ENCODE measurements at places on chromosomes 12 and 14.
A peak's percentile ranks its signal among the peaks of the same experiment; 100 is the strongest.

DNA sequence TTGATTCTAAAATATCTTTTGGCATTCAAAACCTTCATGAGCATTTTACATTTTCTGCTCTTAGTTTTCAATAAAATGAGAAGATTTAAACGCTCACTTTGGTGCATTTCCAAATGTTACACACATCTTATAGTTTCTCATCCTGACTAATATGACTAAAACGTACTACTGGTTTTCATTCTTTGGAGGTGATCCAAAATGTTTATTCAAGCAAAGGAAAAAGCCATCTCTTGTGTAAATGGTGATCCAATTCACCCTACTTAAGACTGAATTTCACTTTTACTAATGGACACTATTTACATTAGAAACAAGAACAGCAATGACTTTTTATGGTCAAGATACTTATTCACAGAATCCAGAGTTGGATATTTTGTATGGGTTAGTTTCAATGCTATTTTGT, 86.6 kb downstream of the KITLG start:
- DNase-seq, result no peak

DNA sequence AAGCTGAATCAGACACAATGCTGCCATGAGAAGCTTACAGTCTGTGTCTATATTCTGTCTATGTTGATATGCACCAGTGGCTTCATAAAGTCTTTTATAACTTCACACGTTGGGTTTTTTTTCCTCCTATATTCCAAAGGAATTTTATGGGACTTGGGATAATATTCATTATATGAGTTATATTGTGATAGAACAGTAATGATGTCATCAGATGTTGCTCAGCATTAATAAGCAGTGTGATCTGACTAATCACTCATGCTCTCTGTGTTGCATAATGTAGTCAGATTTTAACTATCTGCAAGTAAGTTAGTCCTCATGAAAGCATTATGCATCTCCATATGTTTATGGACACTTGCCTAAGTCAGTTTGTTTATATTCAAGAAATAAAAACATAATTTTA, 159.6 kb downstream of the PLCZ1 start:
- DNase-seq, result no peak

GRCh38 chr14:100165376-100165775, 5.9 kb upstream of the DEGS2 start:
- no peak for DNase-seq

DNA sequence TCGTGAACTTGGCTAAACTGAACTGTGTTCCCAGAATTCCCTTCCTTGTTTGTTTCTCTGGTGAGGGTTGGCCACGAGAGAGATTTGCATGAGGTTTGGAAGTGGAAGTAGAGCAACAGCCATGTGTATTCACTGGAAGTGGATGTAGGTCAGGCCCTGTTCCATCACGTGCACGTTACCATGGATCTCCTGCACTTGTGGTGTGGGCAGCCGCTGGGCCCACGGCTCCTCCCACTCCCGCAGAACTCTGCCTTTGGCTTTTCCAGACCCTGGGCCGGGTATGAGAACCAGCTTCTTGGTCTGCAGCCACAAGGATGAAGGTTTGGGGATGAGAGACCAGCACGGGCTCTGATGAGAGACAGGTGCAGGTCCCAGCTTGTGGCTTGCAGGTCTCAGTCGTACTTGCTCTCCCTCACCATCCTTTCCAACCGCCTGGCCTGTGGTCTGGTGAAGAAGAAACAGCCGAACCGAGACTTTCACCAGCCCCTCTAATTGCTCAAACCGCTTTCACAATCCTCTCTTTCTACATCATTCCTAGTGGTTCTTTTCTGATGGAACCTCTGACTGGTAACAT, 94.9 kb downstream of the DUSP16 start:
- DNase-seq, result peak; percentile 70

DNA sequence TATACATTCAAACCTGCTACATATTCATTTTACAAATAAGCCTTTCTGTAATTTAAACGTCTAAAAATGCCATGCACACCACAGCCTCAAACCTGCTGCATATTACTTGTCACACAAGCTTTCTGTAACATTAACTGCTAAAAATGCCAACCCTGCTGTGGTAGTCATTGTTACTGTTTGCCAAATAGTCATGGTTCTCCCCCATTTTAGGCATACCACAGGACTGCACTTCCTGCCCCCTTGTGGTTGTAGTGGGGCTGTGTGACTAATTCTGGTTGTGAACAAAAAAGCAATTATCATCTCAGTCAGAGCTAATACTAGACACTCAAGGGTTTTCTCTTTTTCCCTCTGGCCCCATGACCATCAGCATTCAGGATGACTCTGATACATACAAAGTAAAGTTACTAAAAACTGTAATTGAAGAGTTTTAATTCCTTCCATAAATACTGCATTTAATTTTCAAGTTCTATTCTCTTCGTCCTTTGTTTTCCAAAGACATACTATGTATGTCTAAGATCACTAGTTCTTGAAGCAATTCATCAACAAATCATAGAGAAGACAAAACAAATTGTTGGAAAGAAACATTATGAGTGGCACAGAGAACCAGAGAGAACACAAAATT, 5.7 kb upstream of the SLC35F4 start:
- peak; percentile 45 for DNase-seq

DNA sequence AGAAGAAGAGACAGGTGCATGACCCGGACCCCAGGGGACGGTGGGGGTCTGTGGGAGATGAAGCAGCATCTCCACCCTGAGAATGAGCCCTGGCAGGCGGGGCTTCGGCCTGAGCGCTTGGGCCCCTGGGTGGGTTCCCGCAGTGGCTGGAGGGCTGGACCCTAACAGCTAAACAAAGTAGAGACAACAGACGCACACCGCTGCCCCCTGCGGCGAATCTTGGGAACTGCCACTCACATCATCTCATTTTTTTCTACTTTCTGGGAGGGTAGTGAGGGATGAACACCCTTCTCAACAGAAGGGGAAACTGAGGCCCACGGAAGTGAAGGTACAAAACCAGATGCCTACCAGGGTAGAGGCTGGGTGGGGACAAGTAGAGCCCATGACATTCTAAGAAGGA, 104.7 kb downstream of the RFLNA start:
- DNase-seq, result no peak

GRCh38 chr12:112091563-112091962, 17.0 kb downstream of the NAA25 start:
- DNase-seq, result no peak

DNA sequence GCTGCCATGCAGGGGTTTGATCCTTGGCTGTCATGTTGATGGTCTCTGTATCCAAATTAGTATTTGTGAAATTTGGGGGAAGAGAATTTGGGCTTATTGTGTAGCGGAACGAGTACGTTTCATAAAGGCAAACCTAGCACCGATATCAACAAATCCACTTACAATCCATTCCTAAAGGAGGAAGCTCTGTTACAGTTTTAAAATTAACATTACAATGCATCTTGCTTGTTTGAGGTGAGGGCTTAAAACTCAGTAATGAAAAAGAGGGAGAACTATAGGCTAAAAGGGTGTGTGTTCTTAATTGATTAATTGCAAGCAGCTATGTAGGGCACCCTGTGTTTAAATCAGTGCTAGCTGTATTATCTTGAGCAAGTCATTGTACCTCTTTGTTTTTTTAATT, 13.7 kb downstream of the RASSF3 start:
- DNase-seq, result no peak

GRCh38 chr12:6039894-6040601, 84.4 kb downstream of the VWF start:
- DNase-seq, result peak; percentile 68

- DNase-seq, result no peak
Observed at GRCh38 chr12:4214877-4215228, 58.7 kb upstream of the CCND2 start.

- DNase-seq, result no peak
Observed at GRCh38 chr12:79128956-79129355, 264.4 kb downstream of the SYT1 start.

GRCh38 chr14:20836668-20837338, 34.2 kb upstream of the RNASE1 start:
- DNase-seq, result no peak

GRCh38 chr12:663293-663871, at the start of gene NINJ2:
NINJ2 (minus strand) TSS chr12:663445; CDS start chr12:663360, 85 bp downstream.
- DNase-seq, result peak; percentile 77

DNA sequence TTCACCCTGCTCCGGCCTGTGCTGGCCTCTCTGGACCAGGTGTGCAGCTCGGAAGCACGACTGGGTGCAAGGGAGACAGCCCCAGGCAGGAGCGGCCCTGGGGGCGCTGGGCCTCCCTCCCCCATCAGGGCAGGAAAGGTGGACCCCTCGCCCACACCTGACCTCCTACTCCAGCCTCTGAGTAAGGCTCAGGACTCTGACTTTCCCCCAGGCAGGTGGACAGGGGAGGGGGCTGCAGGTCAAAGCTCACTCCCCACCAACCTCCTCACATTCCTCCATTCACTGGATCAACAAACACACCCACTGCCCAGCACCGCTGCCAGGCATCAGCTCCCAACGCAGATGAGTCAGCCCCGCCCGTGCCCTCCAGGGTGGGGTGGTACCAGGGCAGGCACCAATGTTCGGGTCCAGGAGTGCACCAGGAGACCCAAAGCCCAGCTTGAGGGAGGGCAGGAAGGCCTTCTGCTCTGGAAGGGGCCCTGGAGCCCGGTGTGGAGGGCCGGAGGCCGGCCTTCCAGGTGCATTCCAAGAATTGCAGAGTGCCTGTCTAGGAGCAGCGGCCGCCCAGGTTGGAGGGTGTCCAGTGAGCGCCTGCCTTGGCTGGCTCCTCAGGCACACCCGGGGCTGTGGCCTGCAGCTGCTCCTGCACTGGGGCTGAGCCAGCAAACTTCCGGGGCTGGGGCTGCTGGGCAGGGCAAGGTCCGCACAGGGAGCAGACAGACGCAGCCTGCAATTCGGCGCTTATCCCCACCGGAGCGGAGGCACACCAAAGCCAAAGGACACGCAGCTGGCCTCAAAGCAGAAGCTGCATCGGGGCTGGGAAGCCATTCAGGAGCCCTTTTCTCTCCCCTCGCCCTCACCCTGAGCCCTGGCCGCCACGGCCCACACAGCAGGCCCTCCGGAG, 1.6 kb upstream of the INF2 start:
- peak; percentile 63 for DNase-seq

DNA sequence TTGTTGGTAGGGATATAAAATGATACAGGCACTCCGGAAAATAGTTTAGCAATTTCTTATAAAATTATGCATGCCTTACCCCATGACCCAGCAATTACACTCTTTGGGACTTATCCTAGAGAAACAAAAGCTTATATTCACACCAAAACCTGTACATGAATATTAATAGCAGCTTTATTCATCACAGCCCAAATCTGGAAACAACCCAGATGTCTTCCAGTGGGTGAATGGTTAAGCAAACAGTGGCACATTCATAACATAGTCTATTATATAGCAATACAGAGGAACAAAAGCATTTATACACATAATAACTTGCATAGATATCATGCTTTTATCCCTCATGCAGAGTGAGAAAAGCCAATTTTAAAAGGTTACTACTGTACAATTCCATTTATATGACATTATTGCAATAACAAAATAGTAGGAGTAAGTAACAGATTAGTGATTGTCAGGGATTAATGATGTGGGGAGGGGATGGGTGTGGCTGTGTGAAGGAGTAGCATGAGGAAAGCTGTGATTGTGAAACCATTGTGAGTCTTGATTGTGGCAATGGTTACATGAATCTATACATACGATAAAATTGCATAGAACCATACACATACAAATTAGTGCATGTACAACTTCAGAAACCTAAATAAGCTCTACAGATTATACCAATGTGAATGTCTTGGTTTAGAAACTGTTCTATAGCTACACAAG, 363.1 kb upstream of the OR4E1 start:
- DNase-seq, result no peak

- DNase-seq, result no peak
Observed at GRCh38 chr14:60670989-60671388, 21.7 kb upstream of the SIX1 start.

DNA sequence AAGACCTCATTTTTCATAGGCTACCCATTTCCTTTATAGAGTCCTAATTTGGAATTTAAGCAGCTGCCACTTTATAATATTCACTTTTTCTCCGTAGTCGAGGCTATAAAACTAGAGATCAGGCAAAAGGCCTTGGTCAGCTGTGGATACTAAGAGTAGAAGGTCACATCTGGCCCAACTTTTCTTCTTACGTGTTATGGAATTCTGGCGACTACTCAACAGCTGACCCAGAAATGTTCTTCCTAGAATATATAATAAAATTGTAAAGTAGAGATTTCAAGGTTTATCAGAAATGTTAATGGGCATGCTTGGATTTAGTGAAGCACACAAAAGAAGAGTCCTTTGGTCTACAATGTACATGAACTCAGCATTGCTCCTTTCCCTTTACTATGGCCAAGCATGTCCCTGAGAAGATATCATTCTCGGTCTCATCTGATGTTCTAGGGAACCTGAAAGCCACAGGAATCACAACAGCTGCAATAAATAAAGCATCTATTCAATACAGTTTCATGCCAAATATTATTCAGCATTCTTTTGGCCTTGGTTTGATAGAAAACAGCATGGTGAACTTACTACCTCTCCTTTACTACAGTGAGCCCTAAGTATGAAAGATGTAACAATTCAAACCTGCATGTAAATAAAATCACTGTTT, 261.4 kb upstream of the NPAS3 start:
- no peak for DNase-seq

DNA sequence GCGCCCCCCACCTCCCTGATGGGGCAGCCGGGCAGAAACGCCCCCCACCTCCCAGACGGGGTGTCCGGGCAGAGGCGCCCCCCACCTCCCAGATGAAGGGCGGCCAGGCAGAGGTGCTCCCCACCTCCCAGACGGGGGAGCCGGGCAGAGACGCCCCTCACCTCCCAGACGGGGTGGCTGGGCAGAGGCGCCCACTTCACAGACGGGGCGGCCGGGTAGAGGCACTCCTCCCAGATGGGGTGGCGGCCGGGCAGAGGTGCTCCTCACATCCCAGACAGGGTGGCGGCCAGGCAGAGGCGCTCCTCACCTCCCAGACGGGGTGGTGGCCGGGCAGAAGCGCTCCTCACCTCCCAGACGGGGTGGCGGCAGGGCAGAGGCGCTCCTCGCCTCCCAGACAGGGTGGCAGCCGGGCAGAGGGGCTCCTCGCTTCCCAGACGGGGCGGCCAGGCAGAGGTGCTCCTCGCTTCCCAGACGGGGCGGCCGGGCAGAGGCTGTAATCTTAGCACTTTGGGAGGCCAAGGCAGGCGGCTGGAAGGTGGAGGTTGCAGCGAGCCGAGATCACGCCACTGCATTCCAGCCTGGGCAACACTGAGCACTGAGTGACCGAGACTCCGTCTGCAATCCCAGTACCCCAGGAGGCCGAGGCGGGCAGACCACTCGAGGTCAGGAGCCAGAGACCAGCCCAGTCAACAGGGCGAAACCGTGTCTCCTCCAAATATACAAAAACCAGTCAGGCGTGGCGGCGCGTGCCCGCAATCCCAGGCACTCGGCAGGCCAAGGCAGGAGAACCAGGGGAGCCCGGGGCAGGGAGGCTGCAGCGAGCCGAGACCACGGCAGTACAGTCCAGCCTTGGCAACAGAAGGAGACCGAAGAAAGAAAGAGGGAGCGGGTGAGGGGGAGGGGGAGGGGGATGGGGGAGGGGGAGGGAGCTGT, 12.9 kb upstream of the PXN start:
- DNase-seq, result no peak

DNA sequence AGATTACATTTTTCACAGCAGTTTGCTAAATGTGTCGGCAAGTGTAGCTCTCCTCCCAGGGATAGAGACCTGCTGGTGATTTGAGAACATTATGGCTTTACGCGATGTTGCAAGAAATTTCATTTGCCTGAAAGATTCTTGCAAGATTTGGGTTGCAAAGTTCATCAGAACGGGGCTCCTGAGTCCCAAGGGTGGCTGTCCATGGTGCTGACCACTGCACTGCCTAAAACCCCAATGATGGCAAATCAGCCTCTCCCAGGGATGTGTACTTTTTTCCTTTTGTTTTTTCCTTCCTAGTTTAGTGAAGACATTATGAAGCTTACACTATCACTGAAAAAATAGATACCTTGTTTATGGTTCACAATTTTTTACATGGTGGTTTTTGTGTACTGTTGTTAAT, 85.4 kb downstream of the WSCD2 start:
- DNase-seq, result no peak
